ENCODE measurements at places on chromosomes 5 and 9.

- no peak for DNase-seq
These were observed 130.3 kb downstream of the RGS3 start for GRCh38 chr9:113593682-113594281.

DNA sequence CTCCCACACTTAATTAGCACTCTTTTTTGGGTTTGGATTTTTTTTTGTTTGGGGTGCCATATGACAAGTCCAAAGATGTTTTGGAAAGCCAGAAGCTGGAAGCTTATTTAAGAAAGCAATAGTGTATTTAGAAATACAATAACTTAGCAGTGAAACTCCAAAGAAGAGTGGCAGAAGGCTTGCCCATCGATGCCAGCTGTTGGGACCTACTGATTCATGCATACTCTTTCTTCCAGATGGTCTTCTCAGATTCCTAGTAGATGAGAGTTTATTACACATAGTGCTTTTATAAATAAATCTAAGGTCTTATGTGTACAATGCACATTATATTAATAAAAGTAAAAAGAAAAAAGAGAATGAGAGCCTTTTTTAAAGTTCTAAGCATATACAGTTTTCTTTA lies 374.6 kb downstream of the OSTF1 start:
- DNase-seq = no peak

- no peak for DNase-seq
These were observed 25.0 kb downstream of the TNFSF8 start for GRCh38 chr9:114905170-114905940.

GRCh38 chr5:52997424-52997823 lies 8.3 kb downstream of the ITGA2 start:
- no peak for DNase-seq

DNA sequence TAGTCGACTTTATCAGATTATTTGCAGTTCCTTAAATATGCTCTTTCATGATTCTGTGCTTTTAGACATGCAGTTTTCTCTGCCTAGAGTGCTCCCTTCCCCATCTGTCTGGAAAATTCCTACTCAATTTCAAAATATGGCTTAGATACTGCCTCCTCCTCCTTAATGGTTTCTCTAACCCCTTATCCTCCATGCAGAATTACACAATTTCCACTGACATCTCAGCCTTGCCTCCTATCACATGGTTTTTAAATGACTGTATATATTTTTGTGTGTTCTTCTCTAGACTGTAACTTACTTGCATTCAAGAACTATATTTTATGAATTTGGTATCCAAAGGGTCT lies 85.2 kb downstream of the SLC44A1 start:
- DNase-seq = no peak

DNA sequence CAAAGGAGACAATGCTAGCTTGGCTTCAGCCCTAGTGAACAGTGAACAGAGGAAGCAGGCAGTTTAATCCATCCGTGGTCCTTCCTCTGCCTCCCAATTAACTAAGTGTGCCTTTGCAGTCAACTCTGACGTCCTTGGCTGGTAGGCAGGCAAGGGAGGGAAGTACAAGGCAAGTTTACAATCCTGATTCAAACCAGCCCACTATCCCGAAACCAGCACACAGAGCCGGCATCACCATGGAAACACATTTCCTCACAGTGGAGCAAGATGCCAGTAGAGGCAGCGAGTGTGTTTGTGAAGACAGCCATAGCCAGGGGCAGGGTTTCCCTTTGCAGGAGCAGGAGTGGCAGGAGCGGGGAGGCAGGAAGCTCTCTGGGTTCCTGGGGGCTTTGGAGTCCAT lies 73.9 kb downstream of the GOLPH3 start:
- DNase-seq = no peak

DNA sequence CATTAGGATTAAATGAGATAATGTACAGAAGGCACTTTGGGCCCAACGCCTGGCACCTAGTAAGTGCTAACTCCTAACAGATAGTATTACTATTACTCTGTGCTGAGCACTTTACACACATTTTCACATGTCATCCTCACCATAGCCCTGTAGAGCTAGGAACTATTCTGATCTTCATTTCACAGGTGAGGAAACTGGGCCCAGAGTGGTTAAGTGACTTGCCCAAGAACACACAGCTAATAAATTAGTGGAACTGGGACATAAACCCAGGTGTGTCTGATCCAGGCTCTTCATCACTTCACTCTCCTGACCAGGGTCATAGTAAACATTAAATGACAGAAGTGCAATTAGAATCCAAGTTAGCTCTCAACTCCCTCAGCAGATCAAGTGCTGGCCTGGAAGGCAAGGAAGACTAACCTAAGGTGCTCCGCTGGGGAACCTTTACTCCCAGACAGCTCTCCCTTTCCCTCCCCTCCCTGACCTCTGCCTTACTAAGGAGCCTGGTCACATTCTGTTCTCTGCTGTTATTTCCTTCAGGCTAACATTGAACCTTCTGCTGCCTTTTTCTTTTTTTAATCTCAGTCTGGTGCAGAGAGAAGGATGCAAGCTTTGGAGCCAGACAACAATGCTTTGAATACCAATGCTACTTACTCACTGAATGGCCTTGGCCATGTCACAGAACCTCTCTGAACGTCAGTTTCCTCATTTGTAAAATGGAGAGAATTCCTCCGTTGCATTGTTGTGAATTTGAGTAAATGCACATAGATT lies 4.1 kb upstream of the ADRA1B start:
- no peak for DNase-seq

DNA sequence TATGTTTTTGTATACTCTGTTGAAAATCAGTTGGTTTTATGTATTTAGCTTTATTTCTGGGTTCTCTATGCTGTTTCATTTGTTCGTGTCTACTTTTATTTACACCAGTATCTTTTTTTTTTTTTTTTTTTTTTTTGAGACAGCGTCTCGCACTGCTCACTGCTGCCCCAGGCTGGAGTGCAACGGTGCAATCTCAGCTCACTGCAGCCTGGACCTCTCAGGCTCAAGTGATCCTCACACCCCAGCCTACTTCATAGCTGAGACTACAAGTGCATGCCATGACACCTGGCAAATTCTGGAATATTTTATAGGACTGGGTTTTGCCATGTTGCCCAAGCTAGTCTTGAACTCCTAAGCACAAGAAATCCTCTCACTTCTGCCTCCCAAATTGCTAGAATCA lies 869.4 kb upstream of the CDH6 start:
- DNase-seq = no peak

DNA sequence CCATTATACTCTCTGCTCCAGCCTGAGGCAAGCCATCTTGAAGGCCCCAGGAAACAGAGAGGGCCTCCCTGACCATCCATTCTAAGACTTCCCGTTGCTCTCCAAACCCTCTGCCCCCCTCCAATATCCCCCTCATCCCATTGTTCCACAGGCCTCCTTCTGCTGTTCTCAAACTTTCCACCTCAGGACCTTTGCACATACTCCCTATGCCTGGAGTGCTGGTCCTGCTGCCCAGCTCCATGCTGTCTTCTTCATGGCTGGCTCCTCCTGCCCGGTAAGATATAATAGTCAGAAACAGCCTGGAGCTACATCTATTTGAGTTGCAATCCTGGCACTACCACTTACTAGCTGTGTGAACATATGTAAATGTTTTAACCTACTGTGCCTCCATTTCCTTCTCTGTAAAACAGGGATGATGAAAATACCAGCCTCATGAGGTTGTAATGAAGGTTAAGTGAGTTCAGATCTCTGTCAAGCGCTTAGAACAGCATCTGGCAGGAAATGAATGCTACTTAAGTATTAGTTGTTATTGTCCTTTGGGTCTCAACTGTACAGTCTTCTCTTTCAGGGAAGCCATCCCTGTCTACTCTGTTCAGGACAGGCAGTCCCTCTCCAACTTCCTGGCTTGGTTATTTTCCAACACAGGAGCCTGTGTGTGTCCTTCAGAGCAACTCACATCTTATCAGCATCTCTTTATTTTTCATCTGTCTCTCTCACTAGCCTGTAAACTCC lies 45.8 kb downstream of the TMOD1 start:
- DNase-seq = no peak

DNA sequence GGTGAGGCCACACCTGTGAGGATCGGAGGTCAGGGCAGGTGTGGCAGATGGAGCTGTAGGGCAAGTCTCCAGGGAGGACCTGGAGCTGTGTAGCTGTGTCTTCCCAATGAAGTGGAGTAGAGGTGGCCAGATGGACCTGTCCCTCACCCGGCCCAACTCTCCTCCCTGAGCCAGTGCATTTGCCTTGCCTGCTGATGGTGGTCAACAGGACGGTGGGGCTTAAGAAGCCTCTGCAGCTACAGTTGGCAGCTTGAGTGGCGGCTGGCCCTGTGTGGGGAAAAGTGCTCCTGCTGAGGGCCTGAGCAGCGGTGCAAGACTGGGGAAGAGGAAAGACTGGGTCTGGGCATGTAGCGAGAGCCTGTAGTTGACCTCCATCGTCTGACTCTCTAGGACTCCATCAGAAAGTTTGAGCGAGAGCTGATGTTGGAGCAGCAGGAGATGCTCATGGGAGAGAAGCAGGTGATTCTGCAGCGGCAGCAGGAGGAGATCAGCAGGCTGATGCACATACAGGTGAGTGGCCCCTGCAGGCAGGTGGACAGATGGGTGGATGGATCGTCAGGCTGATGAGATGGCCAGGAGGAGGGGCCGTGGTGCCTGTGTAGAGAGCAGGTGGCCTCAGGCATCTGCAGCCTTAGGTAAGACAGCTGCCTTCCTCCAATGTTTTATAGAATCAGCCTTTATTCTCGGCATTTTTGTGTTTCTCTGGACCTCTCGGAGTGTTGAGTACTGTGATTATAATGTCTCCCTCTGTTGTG lies 24.9 kb downstream of the PITX1 start:
- no peak for DNase-seq

GRCh38 chr5:31854181-31855133 lies 215.5 kb downstream of the PDZD2 start:
- no peak for DNase-seq

DNA sequence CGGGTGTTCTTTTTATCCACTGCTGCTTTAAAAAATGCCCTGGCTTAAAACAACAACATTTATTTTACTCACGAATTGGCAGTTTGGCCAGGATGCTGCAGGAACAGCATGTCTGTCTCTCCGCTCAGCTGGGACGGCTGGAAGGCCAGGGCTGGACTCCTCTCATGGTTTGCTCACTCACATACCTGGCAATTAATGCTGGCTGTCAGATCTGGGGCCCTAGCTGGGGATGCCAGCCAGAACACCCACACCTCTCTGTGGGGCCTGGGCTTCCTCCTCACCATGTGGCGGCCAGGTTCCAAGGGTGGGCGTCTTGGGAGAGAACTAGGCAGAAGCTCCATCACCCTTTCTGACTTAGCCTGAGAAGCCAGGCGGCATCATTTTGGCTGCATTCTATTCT lies 189.1 kb upstream of the IL12B start:
- no peak for DNase-seq

DNA sequence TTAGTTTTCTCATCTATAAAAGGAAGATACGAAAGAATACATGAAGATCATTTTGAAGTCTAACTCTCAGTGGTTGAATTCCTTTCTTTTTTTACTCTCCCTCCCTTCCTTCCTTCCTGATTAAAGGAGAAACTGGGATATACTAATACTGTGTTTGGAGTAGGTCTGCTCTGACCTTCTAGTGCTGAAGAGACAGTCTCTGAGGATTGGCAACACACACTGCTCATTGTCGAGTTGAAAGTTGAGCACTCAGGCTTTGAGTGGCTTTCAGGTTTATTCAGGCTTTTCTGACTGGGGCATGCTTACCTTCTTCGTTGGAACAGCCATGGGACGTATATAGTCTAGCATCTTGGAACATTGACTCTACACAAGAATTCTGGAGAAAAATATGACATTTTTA lies 86.9 kb upstream of the RPS23 start:
- no peak for DNase-seq
